ENCODE measurements at places on chromosomes 12 and 14.

DNA sequence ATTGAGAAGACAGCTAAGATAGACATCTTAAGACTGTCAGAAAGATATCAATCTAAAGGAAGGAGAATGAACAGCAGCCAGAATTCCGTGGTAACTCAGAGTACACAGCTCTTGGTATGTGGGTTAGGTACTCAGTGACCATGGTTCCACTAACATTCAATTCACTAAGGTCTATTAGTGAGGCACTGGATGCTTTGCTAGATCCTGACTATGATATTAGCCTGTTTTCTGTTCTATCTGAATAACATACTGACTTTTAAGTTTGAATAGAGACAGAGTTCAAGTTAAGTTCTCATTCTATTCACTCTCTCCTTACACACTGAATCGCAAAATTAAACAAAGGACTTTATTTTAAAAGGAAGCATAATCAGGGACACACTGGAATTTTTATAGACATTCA is 106.4 kb downstream of the PRKD1 start:
- no peak for DNase-seq

DNA sequence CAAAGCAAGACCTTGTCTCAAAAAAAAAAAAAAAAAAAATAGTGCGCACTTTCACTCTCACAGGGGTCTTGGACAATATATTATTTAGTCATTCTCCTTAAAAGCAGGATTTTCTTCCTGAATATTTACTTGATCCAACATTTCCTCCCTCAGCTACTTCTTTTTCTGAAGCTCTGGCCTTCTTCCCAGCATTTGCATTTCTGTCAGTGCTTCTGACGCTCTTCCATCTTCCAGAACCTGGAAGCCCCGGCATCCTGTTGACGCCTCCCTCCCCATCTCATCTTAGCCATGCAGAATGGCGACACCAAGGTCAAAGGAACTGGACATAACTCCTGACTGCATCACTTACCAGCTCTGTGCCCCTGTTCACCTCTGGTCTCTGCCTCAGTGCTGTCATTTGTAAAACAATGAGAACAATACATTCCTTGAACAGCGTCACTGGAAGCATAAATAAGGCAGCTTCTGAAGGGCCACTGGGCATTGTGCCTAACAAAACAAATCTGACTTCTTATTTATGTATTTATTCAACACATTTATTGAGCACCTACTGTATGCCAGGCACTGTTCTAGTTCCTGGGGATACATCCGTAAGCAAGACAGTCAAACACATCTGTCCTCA is 90.9 kb upstream of the MDM1 start:
- no peak for DNase-seq

- DNase-seq = no peak
Measured at GRCh38 chr12:104299842-104300481, 3.6 kb upstream of the EID3 start.

GRCh38 chr14:52015411-52016030 is 26.2 kb downstream of the RTRAF start:
- DNase-seq = no peak

- no peak for DNase-seq
Measured at GRCh38 chr14:76936483-76936882, 92.0 kb downstream of the IRF2BPL start.

DNA sequence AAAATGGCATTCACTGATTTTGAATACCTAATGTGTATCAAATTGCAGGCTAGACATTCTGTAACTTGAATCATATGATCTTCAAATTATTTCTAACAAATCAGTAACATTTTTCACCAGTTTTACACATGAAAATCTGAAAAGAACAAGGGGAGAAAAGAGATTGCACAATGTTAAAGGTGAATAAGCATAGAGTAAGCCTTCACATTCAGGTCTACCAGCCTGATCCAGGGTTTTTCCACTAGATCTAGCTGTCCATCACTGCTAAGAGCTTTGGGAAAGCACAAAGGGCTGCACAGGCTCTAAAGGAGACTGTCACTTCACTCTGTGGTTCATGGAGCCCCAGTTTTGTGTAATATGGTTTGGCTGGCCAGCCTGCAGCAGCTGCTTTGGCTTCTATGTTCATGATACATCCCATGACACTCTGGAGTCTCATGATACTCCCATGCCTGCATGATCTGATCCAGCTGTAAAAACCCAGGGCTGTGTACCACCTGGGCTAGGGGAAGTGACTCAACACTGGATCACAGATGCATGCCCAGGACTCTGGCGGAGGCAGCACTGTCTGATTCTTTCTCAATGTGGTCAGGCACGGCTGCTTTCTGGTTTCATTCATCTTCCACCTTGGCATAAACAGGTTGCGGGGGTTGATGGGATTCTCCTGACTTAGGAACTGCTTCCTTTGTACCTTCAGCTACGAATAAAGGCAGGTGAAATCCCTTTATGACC is 859.7 kb downstream of the GALC start:
- no peak for DNase-seq

DNA sequence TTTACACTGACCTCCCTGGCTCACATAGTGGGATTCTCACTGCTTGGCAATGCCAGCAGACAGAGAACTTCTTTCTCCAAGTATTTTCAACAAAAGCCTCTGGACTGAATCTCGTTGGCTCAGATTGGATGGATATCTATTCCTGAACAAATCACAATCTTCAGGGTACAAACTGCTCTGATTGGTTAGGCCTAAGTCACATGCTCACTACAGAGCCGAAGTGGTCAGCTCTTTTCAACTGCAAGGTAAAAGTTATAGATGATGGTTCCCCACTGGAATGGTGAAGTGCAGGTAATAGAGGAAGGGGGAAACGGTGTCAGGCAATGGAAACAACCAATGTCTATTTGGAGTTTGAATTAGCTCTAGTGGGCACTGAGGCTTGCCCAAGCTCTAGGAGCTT is 16.7 kb upstream of the VRK1 start:
- no peak for DNase-seq

GRCh38 chr12:114319422-114319821 is 86.5 kb downstream of the TBX5 start:
- DNase-seq = no peak

- DNase-seq = no peak
Measured at GRCh38 chr12:71892059-71892458, 46.6 kb upstream of the TPH2 start.

GRCh38 chr12:57027805-57028153 is 11.4 kb upstream of the TAC3 start:
- no peak for DNase-seq

DNA sequence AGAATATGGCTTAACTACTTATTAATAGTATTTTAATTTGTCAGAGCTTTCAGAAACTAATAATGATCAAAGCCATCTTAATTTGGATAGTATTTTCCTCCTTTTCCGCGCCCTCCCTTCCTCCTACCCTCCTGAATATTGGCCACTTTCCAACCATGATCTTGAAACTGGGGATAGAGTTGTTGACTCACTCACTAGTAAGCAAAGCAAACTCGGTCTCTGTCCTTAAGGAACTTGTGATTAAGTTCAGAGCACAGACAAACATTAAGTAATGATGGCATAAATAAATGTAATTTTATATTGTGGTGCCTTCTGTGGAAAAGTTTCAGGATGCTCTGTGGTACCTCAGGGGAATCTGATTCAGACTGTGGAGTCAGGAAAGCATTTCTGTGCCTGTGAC is 75.7 kb downstream of the LRRK2 start:
- DNase-seq = no peak

GRCh38 chr12:69284131-69284530 is 44.8 kb downstream of the CPSF6 start:
- DNase-seq = peak; percentile 19

GRCh38 chr14:76763096-76764041 is 2.1 kb downstream of the VASH1 start:
- DNase-seq = no peak

- no peak for DNase-seq
Measured at GRCh38 chr12:109544955-109545531, 28.3 kb downstream of the MMAB start.

- no peak for DNase-seq
Measured at GRCh38 chr14:52397844-52398243, 83.7 kb downstream of the PTGER2 start.
